Heart right ventricle (tissue), 16 donors: ENCODE measurements at places on chromosomes 12 and 14. TPM values are rescaled to one million over a fixed set of nuclear protein-coding genes. Genes with fewer than 3 reads are reported as not detected.

Gene SLCO1A2
- not detected for total RNA-seq

Gene TAS2R13
- 0.64 TPM for total RNA-seq

Gene OR6C3
- total RNA-seq: not detected

Gene CLEC1A
- total RNA-seq: 2.7 TPM

Gene STAC3
- 0.30 TPM for total RNA-seq

Gene CIROP
- total RNA-seq: not detected

DNA sequence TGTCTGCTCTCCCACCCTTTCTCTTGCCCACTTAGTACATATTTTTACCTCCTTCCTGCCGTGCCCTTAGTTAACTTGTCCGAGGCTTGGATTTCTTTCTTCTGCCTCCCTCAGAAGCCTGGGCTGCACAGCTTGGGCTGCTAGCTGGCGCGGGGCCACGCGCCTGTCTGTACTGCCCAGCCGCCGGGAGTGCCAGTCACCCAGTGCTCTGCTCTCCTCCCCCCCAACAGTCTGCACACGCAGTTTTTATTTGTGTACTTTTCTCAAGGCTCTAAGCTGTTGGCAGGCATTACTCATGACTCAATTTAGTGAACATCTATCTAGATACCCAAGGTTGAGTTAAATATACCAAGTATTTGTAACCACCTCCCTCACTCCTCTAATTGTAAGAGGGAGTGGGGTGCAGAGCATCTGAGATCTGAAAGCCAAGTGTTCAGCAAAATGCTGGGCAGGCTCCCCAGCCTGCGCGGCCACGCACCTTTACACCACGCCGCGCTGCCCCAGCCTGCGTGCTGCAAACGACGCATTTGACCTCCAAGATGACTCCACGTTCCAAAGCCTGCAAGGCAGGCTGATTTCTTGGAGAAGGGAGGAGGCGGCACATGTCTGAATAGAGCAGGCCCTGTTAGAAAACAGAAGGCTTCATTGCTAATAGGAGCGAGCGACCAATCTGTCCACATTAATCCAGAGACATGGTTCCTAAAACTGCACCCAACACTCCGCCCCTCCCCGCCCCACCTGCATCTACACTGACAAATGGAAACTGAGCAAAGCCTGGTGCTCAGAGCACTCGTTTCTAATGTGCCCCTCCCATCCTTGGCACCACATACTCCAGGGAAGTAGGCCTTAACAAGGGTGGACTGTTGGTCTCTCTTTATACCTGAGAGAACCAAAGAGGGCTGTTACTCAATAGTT, 18.2 kb upstream of the CACNA2D4 start:
- DNase-seq: peak; percentile 73

DNA sequence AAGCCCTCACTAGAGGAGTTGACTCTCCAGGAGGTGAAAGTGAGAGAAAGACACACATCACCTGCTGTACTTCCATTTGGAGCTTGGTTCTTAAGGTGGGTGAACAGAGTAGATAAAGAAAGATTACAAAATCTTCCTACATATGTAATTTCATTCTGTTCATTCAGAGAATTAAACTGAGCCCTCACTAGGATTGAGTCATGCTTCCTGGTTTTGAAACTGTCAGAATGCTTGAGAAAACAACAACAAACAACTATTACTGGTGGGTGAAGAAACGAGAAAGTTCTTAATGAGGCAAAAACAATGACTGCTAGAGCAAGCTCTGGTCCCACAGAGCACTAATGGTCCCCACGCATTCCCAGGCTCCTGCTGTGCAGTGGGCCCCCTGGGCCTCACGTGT, 841.7 kb downstream of the VRK1 start:
- DNase-seq: no peak

DNA sequence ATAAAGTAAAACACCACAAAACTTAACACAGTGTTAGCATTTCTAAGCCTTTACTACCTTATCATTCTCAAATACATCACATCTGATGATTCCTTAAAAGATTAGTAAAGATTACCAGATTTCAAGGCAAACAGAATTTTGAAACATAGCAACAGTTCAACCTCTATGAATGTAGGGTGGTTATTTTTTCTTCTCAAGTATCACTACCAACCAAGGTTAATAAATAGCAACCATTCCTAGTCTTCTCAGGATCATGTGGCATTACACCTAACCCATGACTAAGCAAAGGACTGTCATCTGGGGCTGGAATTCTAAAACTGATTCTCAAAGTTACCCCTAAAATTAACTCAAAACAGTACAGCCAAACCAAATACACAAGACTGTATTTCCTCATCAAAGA, 39.4 kb upstream of the CSRNP2 start:
- no peak for DNase-seq

DNA sequence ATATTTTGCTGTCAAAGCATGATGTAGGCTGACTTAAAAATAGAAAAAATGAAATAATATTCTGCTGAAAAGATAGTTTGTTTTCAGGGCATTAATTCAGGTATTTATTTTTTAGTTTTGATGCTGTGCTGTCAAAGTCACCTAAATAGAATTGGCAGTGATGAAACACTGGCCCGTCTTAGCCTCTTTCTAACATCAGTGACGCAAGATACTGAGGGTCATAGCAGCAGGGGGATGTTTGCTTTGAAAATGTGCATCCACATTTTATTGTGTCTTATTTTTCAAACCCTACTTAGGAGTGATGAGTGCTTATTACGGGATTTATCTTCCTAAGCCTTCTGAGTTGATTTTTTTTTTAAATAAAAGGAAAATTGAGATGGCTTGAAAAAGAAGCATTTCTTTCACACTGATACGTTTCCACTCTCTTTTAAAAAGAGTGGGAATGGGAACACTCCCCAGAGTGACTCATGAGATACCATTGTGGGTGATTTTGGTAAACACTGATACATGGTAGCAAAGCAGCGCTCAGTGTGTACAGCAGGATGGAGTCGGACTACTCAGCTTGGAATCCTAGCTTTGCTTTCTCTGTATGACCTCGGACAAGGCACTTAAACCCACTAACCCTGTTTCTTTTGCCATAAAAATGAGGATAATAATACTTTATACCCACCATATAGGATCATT, 290.8 kb downstream of the ERC1 start:
- DNase-seq: no peak

- no peak for DNase-seq
Measured at GRCh38 chr14:101183376-101184103, 280.0 kb upstream of the RTL1 start.

GRCh38 chr12:71158361-71158882, 623 bp upstream of the TSPAN8 start:
- DNase-seq: no peak

DNA sequence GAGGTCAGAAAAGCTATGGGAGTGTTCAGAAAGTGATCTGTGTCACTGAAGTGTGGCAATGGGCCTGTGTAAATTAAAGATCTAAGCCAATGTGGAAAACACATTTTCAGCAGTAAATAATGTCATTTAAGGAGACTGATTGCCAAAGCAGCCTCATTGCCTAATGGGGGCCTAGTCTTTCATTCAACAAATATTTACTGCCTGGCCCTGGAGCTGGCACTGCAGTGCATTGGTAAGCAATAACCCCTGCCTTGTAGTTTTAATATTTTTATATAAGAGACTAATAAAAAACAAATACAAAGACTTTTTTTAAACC, 326.6 kb downstream of the BTG1 start:
- no peak for DNase-seq

GRCh38 chr12:119775246-119775895, 101.7 kb downstream of the CIT start:
- no peak for DNase-seq

DNA sequence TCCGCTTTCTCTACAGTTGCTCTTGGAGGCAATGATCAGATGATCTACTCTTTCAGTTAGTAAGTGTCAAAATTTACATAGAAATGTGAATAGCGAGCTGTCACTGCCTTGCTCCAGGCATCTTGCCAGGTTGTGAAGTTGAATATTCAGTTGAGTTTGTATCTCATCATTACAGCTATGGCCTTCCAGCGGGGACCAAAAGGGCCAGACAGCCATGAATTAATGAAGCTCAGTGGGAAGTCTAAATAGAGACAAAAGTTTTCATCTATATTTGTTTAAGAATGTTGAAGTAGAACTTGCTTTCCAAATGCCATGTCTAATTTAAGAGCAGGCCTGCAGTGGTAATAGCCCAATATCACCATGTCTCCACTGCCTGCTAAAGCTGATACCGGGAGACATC, 387.8 kb downstream of the FLRT2 start:
- no peak for DNase-seq

DNA sequence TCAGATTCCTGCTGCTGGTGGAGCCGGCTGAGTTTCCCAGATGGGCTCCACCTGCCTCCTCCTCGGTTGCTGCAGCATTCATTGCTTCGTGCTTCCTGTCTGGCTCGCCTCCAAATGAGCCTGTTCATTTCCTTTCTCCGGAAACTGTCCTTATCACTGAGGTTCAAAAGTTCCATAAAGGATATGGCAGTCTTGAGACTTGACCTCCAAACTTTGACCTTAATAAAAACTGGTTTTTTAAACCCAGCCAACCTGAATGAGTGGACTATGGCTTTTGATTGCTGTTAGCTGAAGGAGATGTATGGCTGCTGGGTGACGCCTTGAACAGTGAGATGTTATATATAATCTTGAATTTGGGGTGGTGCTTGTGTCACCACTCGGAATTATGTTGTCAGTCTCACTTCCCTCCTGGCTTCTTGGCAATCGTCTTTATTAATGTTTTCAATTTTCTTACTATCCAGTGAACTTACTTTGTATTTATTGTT, 62.7 kb downstream of the RASSF3 start:
- peak; percentile 56 for DNase-seq

DNA sequence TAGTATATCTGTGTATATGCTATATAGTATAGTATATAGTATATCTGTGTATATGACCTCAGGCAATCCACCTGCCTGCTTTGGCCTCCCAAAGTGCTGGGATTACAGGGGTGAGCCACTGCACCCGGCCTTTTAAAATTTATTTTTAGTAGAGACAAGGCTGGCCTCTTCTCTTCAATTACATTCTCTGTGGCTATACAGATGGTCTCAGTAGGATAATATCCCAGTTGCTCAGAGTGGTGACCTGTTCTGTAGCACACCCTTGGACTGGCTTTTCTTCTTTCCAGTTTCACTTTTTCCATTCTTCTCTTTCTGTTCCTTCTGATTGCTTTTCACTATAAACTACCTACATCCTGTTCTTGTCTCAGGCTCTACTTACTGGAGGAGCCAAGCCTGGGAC, 3.1 kb upstream of the NFATC4 start:
- no peak for DNase-seq

DNA sequence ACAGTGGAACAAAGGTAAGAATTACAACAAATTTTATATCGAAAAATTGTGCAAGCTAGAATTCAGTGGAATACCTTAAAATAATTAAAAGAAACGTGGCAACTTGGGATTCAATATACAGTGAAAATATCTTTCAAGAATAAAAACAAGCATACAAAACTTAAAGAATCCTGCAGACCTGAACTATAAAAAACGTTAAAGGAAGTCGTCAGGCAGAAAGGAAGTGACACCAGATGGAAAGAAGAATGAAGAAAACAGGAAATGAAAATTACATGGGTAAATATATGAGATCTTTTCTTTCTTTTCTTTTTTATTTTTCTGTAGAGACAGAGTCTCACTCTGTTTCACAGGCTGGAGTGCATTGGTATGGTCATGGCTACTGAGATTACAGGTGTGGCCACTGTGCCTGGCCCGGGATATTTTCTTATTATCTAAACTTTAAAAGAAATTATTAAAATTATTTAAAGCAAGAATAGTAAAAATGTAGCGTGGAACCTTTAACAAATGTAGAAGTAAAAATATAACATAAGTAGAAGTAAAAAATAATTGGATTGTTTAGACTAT, 4.7 kb downstream of the MGP start:
- no peak for DNase-seq

DNA sequence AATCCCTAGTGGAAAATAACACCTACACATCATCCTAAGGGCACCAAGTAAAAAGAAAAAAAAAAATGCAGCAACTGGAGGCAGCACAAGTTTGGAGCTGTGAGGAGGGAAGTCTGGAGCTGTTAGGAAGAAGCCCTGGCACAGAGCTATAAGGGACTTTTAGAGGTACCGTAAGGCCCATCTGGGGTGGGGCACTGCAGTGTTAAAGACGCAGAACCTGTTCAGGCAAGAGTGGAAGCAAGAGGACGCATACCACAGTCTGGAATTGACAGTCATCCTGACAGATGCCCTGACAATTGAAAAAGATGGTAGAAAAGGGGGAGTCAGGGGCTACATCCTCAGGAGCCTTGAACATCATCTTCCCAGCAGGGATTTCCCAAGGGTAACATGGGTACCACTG, 195.9 kb upstream of the PLEKHG7 start:
- DNase-seq: no peak

DNA sequence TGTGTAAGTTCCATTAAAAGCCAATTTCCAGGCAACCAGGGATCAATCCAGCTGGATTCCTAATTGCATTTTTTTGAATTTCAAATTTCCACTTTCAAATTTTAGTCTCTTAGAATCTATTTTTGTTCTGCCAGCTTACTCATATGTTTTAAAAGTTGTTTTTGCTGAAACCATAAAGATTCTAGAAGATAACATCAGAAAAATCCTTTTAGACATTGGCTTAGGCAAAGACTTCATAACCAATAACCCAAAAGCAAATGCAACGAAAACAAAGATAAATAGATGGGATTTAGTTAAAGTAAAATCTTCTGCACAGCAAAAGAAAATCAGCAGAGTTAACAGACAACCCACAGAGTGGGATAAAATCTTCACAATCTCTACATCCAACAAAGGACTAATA, 253.3 kb downstream of the AEBP2 start:
- no peak for DNase-seq

- peak; percentile 50 for DNase-seq
Measured at GRCh38 chr14:105013150-105013785, 7.6 kb downstream of the CDCA4 start.

GRCh38 chr14:49865431-49865859, 12.9 kb upstream of the NEMF start:
- peak; percentile 67 for DNase-seq

DNA sequence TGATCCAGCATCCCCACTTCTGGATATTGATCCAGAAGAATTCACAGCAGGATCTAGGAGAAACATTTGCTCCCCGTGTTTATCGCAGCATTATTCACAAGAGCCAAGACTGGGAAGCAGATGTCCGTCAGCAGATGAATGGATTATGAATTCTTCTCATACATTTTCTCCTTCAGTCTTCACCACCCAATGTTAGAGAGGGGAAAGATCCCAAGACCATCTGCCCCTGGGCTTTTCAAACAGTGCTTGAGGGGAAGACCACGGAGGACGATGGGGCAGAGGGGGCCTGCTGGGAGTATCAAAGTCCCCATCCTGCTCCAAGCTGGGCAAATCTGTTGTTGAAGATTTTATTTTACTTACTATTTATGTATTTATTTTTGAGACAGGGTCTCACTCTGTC, 41.1 kb downstream of the SERPINA3 start:
- no peak for DNase-seq
